ENCODE measurements at places on chromosomes 5 and 9. TPM values are rescaled to one million over a fixed set of nuclear protein-coding genes. Genes with fewer than 3 reads are reported as not detected.

The ZNF300 gene
- 4.3 TPM for polyA plus RNA-seq

The DRD1 gene
- polyA plus RNA-seq: 10.2 TPM

The FGD3 gene
- not detected for polyA plus RNA-seq

The RNF183 gene
- not detected for polyA plus RNA-seq

The PCDHA1 gene
- polyA plus RNA-seq: 5.3 TPM

The PCDHGA8 gene
- polyA plus RNA-seq: 0.13 TPM

The NDUFA8 gene
- 377 TPM for polyA plus RNA-seq

The OBP2B gene
- polyA plus RNA-seq: not detected

The MYMK gene
- not detected for polyA plus RNA-seq

The CARTPT gene
- polyA plus RNA-seq: not detected

The ZNF618 gene
- polyA plus RNA-seq: 1.2 TPM

The FBXL7 gene
- polyA plus RNA-seq: not detected

The TIMD4 gene
- polyA plus RNA-seq: not detected

The DMRT3 gene
- not detected for polyA plus RNA-seq

The ANKRD55 gene
- polyA plus RNA-seq: 1.8 TPM

The FSD1L gene
- polyA plus RNA-seq: 28.1 TPM
